Endodermal cell (in vitro differentiated cells): ENCODE measurements at places on chromosomes 5 and 9. TPM values are rescaled to one million over a fixed set of nuclear protein-coding genes. Genes with fewer than 3 reads are reported as not detected.
A peak's percentile ranks its signal among the peaks of the same experiment; 100 is the strongest.

GRCh38 chr9:81526587-81526986 is 162.8 kb downstream of the TLE1 start:
- DNase-seq = no peak

DNA sequence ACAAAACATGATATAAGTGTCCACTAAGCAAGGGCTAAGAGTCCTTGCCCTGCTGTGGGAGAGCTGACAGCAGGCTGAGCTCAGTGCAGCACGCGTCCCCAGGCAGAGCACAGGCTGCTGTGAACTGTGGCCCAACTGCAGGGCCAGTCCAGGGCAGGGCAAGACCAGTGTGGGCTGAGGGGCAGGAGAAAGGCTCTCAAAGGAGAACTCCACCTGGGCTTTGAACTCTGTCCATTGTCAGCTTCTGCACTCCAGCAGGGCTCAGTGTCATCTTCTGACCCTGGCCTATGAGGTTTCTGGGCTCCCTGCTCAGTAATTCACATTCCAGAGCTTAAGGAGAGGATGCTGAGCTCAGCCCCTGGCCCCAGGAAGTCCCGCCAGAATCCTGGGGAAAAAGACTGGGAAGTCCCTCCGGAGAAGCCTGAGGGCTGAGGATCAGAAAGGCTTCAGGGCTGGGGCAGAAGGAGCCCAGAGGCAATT is 37.4 kb downstream of the LHFPL2 start:
- peak; percentile 85 for DNase-seq

- no peak for DNase-seq
These were observed 16.1 kb upstream of the RAB14 start for GRCh38 chr9:121217609-121218292.

- no peak for DNase-seq
These were observed 21.5 kb downstream of the CCDC187 start for GRCh38 chr9:136282272-136282861.

DNA sequence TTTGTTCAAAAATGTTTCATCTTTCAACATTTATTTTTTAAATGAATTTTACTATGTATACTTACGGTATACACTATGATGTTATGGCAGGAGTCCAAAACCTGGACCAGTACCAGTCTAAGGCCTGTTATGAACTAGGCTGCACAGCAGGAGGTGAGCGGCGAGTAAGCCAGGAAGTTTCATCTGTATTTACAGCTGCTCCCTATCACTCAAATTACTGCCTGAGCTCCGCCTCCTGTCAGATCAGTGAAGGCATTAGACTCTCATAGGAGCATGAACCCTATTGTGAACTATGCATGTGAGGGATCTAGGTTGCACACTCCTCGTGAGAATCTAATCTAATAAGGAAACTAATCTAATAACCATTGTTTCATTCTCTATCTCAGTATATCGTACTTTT is 715.5 kb upstream of the PTPRD start:
- no peak for DNase-seq

DNA sequence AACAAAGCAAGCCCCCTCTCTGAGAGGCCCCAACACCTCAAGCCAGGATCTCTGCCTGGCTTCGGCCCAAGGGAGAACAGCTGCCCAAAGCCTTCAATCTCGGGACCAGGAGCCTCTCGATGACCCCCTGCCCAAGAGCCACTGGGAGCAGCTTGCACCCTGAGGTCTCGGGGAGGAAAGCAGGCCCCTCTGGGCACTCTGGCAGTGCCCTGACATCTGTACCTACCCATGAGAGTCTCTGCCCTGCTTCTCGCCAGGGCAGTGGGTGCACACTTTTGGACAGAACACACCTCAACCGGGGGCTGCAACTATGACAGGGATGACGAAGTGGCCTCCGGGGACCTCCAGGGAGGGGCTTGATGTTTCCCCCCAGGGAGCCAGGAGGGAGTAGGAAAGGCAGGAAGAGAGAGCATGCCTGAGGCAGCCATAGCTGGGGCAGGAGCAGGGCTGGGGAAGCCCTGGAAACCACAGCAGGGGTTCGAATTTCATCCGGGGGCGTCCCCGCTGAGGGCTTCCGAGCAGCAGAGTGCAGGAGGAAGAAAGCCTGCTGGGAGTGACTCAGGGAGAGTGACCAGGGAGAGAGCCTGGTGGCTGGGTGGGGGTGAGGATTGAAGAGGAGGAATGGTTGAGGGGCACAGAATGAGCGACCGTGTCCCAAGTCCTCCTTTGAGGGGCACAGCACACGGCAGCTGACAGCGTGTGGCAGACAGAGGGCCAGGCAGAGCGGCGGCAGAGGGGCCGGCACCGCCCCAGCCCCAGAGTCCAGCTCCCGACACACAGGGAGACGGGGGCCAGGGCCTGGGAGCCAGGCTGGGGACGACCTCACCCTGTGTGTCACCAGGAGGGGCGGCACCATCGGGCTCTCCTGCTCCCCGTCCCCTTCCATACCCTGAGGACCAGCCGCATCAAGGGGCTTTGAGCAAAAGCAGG is 1.8 kb downstream of the LPCAT1 start:
- peak; percentile 71 for DNase-seq

DNA sequence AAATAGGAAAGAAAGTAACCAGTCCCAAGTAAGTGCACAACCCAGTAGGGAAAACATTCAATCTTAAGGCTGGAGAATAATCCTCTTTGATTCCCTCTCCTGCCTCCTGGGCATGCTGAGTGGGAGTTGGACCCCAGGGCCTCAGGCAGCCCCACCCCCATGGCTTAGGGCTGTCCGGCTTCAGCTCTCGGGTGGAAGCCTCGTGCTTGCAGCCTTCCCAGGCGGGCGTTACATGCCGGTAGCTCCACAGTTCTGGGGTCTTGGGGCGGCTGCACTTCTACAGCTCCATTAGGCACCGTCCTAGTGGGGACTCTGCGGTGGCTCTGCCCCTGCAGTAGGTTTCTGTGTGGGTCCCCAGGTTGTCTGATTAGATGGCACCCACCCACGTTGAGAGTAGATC is 10.1 kb downstream of the GLIPR2 start:
- no peak for DNase-seq

DNA sequence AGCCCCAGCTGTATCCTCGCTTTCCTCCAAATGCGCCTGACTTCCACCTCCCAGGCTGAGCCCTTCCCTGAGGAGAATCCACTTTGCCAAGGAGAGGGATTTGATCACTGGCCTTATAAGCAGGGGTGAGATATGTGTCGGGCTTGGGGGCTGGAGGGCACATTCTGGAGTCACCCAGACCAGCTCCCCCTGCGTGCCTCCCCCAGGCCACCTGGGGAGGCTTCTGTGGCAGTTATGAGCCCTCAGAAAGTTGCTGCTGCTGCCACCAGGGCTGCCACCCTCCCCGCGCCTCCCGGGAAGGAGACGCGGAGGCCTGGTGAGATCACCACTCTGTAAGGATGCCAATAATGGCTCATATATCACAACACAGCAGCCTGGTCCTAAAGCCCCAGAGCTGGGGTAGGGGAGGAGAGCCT is 211.5 kb downstream of the PAPPA start:
- DNase-seq = no peak

DNA sequence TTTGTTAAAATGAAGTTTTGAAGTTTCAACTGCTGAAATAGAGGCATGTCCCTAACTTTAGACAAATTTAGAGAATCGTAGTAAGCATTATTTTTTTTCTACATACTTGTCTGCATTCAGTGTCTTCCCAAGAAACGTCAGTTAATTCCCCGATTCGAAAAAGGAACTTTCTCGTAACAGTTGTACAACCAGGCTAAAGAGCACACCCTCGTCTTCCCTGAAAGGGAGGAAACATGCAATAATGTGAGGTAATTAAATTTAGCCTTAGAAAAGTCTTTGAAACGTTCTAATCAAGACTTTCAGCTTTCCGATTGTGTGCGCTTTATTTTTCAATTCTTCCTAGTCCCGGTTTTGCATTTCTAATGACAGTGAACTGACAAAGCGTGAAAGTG is 374 bp upstream of the SLC1A3 start:
- DNase-seq = no peak

GRCh38 chr9:113652355-113653152 is 189.0 kb downstream of the RGS3 start:
- peak; percentile 28 for DNase-seq

- no peak for DNase-seq
These were observed 197.0 kb upstream of the VLDLR start for GRCh38 chr9:2424619-2425033.

DNA sequence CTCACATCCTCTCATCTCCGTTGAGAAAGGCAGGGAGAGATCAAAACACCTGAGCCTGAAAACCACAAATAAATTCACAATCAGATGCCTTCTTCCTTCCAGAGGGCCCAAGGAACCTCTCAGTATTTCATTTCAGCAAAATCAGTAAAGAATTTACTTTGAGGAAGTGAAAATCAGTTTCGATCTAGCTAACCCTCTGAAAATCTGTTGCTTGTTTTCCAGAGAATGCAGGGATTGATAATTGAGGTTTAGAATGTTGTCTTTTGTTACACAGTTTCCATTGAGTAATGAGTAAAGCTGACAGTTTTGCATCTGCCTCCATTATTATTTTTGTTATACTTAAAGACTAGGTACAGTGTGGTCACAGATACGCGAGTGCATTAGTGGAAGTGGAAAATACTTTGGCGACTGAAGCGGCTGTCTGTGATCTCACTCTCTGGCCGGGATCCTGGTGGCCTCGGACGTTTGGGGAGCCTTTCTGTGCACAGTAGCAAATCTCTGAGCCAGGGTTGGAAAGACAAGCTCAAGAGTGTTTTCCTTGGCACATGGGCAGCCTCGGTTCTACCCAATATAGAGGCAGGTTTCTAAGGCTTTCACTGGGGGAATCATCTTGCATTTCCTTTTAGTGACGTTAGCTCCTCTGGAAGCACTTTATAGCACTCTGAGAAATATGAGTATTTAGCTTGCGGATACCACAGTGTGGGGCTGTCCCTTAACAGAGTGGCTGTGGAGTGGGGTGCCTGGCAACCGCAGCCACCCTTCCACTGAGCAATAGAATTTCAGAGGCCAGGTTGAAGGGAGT is 32.2 kb upstream of the ANGPTL2 start:
- DNase-seq = peak; percentile 30

DNA sequence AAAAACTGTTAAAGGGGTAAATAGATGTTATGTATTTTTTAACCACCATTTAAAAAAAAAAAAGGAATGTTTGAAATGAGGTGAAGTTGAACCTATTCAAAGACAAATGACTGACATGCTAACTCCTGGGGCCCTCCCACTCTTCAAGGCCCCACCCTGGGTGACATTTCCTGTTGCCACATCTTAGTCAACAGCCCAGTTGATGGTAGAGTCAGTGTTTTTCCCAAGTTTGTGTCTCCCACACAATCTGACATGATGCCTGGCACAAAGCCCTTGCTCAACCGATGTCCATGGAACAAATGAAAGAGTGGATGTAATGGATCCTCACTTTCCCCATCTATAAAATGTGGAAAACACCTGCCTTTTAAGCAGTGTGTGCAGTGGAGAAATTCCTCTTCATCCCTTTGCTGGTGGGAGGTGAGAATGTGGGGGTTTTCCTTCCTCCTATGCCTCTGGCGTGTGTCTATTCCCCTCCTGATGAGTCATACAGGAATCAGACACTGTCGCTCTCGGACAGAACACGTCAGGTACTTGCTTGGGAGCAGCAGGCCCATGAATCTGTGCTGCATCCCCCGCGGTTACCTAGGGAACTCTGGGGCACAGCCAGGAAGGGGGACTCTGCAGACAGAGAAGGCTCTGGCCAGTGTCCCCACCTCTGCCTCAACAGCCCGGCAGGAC is 13.7 kb upstream of the ADRA1B start:
- no peak for DNase-seq

DNA sequence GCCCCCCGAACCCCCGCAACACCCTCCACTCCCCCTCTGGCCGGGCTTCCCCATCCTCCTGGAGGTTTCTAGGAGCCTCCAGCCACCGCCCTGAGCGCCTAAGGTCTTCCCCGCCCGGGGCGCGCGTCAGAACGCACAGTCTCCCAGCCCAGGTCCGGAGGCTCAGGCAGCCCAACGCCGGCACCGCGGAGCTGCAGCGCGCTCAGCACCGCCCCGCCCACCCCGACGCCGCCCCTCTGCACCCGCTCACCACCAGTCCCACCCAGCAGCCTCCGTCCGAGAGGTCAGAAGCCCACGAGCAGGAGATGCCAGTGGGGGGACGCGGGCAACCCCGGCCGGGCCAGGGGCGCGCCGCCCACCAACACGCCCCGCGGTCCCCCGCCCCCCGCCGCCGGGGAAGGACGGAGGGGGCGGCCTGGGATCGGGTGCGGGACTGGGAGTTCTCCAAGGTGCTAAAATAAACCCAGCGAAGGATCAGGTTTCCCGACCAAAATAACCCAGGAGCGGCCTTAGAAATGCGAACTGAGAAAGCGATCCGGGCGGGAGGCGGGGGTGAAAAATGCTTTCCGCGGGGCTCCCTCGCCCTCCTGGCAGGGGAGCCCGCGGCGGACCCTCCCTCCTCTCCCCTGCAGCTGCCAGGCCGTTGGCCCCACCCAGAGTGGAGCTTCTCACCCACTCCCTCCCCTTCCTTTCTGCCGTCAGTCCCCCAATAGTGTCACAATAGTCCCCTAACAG is 6.5 kb upstream of the FAM78A start:
- peak; percentile 91 for DNase-seq

- DNase-seq = peak; percentile 93
These were observed 215.8 kb upstream of the TRIM32 start for GRCh38 chr9:116471093-116471906.

The MEIKIN gene
- total RNA-seq = not detected in 2 replicates

The IFNK gene
- not detected in 3 replicates for total RNA-seq

The KYAT1 gene
- 10.9 and 13.6 TPM in 2 replicates for total RNA-seq

The MTX3 gene
- total RNA-seq = 35.7 to 41.5 TPM (median 39.7 TPM) in 3 replicates

The KIAA0825 gene
- total RNA-seq = 2.5 and 3.1 TPM in 2 replicates

The SMIM33 gene
- not detected in 3 replicates for total RNA-seq

The C9orf50 gene
- total RNA-seq = not detected in 2 replicates

The DAB2IP gene
- total RNA-seq = 53.1 and 71.0 TPM in 2 replicates

The GPX8 gene
- 45.0 to 68.9 TPM (median 64.8 TPM) in 3 replicates for total RNA-seq

The PAX5 gene
- total RNA-seq = 1.6 TPM in 1 of 3 replicates, not detected in the others

The EEIG1 gene
- total RNA-seq = 54.3 and 60.8 TPM in 2 replicates

The ORM2 gene
- total RNA-seq = 0.56 and 0.59 TPM in 2 replicates
